ENCODE measurements at places on chromosomes 4 and X. TPM values are rescaled to one million over a fixed set of nuclear protein-coding genes. Genes with fewer than 3 reads are reported as not detected.
A peak's percentile ranks its signal among the peaks of the same experiment; 100 is the strongest.

GRCh38 chrX:121191779-121192178 is 144.4 kb downstream of the GLUD2 start:
- no peak for DNase-seq

DNA sequence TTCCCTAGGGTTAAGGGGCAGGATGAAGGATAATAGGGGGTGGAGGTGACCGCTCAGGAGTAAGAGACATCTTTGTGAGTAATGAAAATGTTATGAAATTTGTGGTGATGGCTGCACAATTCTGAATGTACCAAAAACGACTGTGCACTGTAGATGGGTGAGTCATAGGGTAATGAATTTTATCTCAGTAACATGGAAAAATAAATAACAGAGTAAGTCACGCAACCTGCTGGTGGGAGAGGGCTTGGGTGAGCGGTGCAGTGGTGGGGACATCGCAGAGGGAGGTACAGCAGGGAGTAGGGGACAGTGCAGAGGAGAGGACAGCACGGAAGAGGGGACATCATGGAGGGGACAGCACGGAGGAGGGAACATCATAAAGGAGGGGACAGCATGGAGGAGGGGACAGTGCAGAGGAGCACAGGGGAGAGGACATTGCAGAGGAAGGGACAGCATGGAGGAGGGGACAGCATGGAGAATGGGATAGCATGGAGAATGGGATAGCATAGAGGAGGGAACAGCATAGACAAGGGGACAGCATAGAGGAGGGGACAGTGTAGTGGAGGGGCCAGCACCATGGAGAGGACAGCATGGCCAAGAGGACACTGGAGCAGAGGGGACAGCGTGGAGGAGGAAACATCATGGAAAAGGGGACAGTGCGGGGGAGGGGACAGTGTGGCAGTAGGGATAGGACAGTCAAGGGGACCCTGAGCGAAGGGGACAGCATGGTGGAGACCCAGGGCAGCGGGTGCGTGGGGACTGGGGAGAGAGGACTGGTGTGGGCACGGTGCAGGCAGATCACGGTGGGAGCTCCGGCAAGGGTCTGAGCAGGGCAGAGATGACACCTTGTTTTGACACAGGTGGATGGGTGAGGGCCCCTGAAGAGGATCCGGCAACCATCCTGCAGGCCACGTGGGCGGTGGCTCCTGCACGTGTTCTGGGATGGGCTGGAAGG is 68.5 kb upstream of the MXD4 start:
- peak; percentile 37 for DNase-seq

GRCh38 chr4:75308049-75308448 is 206.2 kb downstream of the RCHY1 start:
- DNase-seq, result no peak

- DNase-seq, result no peak
Observed at GRCh38 chr4:38281371-38282071, 321.3 kb downstream of the PTTG2 start.

GRCh38 chr4:91019513-91019912 is 892.3 kb downstream of the CCSER1 start:
- DNase-seq, result no peak

The CT47B1 gene
- not detected for total RNA-seq

DNA sequence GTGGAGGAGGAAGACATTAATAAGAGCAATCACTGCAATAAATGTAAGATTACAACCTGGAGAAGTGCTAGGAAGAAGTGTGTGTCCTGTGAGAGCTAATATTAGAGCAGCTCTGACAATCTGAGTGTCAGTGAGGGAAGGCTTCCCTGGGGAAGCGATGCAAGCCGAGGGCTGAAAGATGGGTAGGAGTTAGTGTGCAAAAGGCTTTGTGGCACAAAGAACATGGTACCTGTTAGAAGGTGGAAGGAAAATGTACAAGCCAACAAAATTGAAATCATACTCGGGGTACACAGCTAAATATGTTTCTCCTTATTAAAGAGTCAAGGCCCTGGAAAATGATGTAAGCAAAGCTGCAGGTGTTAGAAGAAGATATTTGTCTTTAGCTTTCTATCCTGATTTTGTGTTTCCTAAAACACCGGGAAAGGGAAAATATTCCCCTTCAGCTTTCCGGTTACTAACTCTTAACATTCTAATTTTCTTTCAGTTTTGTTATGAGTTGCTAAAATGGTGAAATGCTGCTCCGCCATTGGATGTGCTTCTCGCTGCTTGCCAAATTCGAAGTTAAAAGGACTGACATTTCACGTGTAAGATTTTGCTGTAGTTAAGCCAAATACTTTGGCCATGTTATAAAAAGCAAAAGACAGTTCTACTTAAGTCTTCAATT is 808 bp downstream of the THAP6 start:
- peak; percentile 4 for DNase-seq
